ENCODE measurements at places on chromosomes 6 and 20. TPM values are rescaled to one million over a fixed set of nuclear protein-coding genes. Genes with fewer than 3 reads are reported as not detected.

UBD gene
- 13.2 TPM for total RNA-seq

DNA sequence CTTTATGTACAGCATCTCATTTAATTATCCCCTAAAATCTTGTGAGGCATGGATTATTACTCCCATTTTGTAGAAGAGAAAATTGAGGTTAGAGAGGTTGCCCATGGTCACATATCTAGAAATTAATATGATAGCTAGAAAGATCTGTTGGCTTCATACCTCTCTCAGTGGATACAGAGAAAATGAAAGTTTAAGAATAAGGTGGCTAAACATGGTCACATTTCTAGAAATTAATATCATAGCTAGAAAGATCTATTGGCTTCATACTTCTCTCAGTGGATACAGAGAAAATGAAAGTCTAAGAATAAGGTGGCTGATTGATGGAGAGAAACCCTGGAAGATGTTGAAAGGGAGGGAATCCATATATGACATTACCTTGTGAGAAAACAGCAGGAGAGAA lies 260.7 kb upstream of the MAN1A1 start:
- H3K27ac ChIP-seq = no peak overlapping the region
- no peak overlapping the region for H3K4me3 ChIP-seq
- no peak for DNase-seq
- no peaks in the 10 kb centered on the region for H3K27me3 ChIP-seq

DNA sequence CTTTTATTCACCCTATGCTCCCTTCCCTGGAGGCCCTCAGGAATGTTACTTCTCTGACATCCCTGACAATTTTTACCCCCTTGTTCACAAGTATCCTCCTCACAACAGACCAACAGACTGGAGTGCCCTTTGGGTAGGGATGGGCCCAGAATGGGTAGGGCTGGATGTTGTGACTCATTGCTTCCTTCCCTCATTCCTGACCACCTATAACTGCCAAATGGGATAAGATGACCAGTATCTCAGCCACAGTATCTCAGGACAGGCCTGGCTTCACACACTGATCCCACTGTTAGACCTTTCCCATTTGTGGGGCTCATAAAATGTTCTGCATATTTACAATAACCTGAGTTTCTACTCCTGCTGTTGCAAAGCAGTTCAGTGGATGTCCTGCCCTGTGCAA lies 223.0 kb upstream of the LRFN2 start:
- H3K27ac ChIP-seq = no peak overlapping the region
- no peaks in the 10 kb centered on the region for H3K36me3 ChIP-seq
- no peak overlapping the region for H3K4me3 ChIP-seq
- H3K4me1 ChIP-seq = no peaks in the 10 kb centered on the region

DNA sequence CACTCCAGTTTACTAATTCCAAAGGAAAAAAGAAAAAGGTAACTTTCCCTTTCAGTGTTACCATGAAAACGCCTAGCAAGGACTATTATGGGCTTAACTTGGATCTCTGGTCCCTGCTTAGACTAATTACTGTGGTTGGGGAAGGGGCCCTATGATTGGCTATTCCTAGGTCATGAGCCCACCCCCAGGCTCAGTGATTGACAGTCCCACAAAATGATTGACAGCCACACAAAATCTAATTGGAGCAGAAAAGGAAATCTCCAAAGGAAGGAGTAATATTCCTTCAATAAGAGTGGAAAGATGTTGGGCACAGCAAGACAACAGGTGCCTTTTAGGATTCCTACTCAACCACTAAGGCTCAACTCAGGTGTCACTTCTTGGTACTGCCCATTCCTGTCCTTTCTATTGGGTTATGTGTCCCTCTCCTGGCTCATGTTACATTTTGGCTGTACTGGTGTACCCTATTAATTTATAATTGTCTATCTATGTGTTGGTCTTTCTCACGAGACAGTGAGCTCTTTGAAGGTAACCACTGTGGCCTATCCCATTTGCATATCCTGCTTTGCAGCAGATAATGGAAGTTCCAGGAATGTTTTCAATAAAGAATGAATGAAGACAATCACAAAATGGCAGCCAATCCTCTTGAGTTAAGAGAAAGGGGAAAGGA lies 5.5 kb upstream of the UTRN start:
- DNase-seq = no peak
- peaks cover 7% of the 10 kb centered on the region for H3K4me1 ChIP-seq
- no peaks in the 10 kb centered on the region for H3K36me3 ChIP-seq

- H3K27me3 ChIP-seq = no peaks in the 10 kb centered on the region
- H3K4me3 ChIP-seq = no peak overlapping the region
- no peaks in the 10 kb centered on the region for H3K36me3 ChIP-seq
Measured at GRCh38 chr6:142883011-142883410, 62.0 kb downstream of the HIVEP2 start.

CLVS2 gene
- not detected for total RNA-seq

METTL24 gene
- 0.36 TPM for total RNA-seq
